Suppressor macrophage treated with lipopolysaccharide for 4 hours (primary cell): ENCODE measurements at places on chromosomes 6 and 20.

GRCh38 chr6:128558924-128559323 lies 38.5 kb upstream of the PTPRK start:
- no peak for DNase-seq

- no peak for DNase-seq
Measured at GRCh38 chr6:122647765-122648164, 37.6 kb downstream of the PKIB start.

GRCh38 chr20:46809706-46810360 lies 84.8 kb upstream of the EYA2 start:
- DNase-seq = no peak

- DNase-seq = no peak
Measured at GRCh38 chr6:27720607-27721580, 191.3 kb downstream of the OR2B2 start.

DNA sequence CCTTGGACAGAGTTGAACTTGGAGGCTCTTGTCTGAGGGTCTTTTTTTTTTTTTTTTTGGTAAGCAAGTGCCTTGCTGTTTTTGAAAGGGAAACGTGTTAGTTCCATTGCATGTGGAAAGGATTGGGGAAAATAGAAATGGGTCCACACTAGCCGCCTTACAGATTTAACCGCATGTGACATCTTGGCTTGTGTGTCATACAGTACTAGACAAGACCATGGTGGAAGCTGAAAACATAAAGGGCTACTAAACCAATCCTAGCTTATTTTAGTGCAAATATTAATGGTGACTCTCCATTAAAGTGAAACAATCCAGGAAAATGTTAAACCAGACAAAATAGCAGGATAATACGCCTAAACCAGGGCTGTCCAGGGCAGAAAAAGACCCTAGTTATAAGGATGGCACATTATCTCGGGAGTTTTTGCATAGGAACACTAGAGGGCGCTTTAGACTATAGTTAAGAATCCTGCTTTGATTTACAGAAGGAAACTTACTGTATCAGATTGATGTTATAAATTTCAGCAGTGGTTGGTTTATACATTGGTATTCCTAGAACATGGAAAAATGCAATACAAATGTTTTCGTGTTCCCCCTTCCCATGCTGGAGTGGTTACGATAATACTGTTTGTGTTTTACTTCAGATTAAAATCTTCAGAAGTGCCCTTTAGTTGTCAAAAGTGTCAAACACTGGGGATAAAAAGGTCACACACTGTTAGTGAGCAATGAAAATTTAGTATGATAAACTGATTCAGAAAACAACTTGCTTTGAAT lies 59.8 kb upstream of the DEK start:
- DNase-seq = peak; percentile 84

GRCh38 chr20:36808317-36809257 lies 35.0 kb upstream of the DSN1 start:
- peak; percentile 97 for DNase-seq

GRCh38 chr6:74997646-74998045 lies 208.2 kb downstream of the COL12A1 start:
- no peak for DNase-seq

- DNase-seq = no peak
Measured at GRCh38 chr20:52731093-52731492, 241.1 kb upstream of the TSHZ2 start.

DNA sequence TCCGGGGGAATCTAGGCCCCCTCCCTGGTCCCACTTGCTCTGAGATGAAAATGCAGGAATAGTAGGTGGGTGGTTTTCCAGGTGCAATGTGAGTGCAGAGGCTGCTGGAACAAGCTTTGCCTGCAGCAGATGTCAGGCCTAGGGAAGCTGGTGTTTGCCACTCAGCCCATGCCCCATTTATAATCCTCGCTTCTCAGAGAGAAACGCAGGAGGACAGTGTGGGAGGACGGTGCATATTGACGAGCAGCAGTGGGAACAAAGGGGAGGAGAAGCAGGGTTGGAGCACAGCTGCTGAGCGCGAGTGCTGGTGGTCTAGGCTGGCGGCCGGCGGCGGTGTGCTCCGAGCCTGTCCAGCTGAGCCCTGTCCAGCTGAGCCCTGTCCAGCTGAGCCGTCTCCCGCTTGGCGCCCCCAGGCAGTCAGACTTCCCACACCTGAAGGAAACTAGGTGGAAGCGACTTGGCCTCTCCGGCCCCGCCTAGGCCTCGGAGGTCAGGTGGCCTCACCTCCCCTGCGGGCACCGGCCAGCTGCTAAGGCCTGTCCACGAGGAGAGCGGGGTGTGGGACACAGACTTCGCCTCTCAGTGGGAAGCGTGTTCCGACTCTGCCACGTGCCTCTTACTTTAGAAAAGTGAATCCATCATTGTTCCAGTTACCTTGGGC lies 49.7 kb upstream of the FRMD1 start:
- DNase-seq = no peak

GRCh38 chr6:132133736-132134445 lies 182.7 kb upstream of the CCN2 start:
- peak; percentile 60 for DNase-seq

DNA sequence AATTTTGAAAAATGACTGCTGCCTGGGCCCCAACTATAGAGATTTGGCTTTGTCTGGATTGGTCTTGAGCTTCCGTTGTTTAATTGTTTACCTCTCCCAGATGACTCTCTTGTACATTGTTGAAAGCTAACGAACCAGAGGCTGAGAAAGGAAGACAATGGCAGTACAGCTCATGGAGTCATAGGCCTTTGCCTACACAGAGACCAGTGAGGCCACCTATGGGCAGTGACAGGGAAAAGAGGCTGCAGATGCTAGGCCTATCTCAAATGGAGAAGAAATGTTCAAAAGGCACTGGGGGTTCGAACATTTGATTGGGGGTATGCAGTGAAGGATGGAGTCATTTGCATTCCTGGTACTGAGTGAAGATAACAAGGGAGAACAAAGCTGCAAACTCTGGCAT lies 29.1 kb downstream of the OPN5 start:
- DNase-seq = no peak

GRCh38 chr20:60283281-60283680 lies 325.1 kb downstream of the CDH26 start:
- no peak for DNase-seq

DNA sequence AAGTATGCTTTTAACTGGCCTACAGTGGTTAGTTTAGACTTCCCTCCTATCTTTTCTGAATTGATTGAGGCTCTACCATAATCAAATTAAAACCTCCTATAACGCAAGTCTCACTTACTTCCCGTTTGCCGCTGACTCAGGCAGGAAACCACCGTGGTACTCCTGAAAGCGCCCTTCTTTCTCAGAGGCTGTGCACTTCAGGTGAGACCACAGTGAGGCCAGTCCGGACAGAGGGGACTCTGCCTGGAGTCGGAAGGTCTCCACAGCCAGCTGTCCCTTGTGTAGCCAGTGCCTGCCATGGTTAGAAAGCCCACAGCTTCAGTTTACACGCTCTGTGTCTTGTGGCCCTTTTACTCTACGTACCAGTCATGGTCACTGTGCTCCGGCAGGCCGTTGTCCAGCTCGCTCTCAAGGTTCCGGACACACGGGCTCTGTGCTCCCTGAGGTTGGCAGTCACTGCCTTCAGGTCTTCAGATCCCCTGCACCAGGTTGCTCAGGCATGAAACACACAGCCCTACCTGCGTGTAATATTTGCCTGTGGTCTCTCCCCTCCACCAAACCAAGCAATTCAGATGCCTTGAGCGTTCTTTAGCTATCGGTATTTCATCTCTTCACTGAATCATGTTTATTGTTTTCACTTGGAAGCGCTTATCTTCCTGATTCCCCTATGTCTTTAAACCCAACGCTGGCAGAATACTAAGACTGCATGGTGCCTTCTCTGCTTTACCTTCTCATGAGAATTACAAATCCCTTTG lies 178.8 kb downstream of the SMOC2 start:
- DNase-seq = no peak

- DNase-seq = peak; percentile 76
Measured at GRCh38 chr6:29653452-29654038, 3.3 kb upstream of the MOG start.
